ENCODE measurements at places on chromosomes 3 and 15.

DNA sequence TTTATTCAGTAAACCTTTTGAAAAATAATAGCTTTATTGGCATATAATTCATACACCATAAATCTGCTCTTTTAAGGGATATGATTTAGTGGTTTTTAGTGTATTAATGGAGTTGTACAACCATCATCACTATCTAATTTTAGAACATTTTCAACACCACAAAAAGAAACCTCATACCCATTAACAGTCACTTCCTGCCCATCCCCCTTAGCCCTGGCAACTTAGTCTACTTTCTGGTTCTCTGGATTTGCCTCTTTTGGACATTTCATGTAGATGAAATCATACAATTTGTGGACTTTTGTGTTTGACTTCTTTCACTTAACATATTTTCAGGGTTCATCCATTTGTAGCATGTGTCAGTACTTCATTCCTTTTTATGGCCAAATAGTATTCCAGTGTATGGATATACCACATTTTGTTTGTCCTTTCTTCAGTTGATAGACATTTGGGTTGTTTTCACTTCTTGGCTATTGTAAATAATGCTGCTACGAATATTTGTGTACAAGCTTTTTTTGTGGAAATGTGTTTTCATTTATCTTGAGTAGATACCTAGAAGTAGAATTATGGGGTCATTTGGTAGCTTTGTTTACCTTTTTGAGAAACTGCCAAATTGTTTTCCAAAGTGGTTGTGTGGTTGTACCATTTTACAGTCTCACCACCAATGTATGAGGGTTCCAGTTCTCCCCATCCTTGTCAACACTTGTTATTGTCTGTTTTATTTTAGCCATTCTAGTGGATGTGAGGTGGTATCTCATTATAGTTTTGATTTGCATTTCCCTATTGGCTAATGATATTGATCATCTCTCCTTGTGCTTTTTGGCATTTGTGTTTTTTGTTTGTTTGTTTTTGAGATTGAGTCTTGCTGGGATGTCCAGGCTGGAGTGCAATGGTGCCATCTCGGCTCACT is 45.8 kb downstream of the SMAD3 start:
- DNase-seq: no peak

- DNase-seq: no peak
Observed at GRCh38 chr3:194313560-194314387, 37.4 kb downstream of the CPN2 start.

- DNase-seq: no peak
Observed at GRCh38 chr3:165770781-165771180, 66.4 kb downstream of the BCHE start.

DNA sequence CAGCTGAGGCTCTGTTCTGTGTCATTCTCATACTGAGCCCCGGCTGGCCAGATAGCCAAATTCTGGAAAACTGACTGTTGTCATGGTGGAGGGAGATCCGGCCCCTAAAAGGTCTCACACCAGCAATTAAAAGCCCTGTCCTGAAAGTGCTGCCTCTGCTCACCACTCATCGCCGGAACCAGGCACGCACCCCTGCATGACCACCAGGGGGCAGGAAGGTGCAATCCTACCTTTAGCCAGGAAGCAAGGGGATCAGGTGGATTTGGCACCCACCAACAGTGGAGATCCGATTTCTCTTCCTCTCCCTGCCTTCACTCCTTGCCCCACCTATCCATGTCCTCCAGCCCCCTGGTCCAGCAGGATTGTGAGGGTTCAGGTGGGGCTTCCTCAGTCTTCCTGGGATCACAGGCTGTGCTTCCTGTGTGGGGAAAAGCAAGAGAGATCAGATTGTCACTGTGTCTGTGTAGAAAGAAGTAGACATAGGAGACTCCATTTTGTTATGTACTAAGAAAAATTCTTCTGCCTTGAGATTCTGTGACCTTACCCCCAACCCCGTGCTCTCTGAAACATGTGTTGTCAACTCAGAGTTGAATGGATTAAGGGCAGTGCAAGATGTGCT is 16.1 kb upstream of the CACNA2D2 start:
- DNase-seq: peak; percentile 49

DNA sequence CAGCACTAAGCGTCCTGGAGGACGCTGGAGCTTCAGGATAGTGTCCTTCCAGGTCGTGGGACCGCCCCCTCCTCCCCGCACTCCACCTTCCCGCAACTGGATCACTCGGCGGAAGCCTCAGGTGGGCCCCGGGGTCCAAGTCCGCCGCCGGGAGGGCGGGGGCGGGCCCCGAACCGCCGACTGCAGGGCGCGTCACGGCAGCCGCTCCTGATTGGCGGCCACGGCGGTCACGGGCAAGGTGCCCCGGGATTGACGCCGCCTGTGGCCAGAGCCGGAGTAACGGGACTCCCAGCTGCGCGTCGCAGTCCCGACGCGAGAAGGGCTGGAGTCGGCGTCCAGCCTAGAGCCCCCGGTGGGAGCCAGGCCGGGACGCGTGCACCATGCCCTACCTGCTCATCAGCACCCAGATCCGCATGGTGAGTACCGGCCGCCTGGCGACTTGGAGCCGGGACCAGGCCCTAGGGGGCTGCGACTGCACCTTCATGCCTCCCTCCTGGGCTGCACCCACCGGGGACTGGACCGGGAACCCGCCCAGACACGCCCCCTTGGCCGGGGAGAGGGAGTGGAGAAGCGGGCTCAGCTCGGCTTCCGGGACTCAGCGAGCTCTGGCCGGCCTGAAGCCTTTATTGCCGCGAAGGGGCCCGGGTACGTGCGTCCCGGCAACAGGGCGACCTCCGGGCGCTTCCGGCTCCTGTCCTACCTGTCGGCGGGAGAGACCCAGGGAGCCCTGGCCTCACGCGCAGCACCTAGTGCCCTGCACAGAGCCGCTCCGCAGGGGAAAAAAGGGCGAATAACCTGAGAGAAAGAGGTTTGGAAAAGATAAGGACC is at the start of gene GCHFR:
Gene GCHFR (plus strand): TSS at position 268 of the 828 bp plus-strand sequence. CDS start 113 bp downstream, at position 381.
- no peak for DNase-seq

DNA sequence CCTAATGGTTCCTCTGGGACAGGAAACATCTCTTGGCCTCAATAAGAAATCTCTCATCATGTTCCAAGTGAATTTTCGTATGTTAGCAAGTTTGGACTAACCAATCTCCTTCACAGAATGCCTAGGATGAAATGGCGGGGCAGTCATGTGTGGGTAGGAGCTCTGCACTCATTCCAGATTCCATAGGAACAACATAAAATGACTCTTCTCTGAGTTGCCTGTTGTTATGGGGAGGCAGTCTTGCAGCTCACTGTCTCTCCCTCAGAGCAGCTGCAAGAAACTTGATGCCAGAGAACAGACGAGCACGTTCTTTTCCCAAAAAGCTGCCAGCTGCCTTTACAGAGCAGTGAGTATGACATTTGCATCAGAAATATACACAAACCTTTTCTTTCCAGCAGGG is 34.1 kb downstream of the SPATA12 start:
- DNase-seq: no peak

DNA sequence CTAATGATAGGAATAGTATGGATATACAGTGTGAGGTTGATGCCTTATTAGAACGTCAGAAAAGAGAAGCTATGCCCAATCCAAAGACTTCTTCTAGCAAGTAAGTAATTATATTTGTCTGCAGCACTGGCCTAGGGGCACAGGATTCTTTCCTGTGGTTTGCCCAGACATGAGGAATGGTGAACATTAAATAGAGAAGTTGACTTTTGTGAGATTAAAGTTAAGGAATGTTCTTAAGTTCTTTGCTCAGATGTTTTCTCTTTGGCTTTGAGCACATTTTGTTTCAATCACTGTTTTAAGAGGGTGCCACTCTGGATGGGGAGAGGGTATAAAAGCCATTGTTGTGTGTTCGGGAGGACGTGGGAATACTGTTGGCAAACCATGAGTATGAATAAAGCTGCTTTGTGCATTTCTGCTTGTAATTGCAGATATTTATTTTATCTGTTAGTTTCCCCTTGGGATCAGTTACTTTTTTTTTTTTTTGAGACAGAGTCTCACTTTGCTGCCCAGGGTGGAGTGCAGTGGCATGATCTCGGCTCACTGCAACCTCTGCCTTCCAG is 8.3 kb downstream of the KIF23 start:
- no peak for DNase-seq

DNA sequence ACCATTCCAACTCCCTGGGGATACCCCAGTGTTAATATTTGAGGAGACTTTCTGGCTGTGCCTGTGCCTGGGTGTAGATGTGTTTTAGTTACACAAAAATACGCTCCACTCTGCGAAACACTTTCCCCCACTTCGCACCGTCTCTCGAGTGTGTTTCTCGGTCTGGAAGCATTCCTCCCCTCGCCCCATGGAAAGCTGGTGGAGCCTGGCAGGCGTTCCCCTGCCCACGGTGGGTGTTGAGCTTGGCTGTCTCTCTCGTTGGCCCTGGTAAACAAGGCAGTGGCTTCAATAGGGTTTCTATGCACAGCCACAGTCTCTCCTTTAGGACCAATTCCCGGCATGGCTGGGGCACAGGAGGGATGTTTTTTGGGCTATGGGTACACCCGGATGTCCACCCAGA is 19.3 kb downstream of the IQSEC1 start:
- DNase-seq: no peak

GRCh38 chr3:128197855-128198254 is 44.6 kb downstream of the EEFSEC start:
- no peak for DNase-seq

DNA sequence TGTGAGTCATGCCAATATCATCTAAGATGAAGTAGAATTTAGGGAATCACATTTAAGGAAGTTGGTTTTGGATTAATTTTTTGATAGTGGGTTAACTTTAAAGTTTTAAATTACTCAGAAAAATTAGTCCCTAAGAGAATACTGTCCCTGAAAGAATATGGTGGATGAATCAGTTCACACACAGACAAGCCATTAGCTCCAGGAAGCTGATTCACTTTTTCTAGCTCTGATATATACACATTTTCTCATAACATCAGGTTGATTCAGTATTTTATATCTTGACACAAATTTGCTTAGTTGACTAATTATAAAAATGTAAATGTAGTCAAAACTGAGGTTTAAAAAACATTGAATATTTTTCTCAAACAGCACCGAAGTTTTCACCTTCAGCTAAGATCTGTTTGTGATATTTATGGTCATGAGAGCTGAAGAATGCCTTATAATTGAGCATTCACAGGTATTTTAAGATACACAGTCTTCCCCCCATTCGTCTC is 55.1 kb downstream of the MYH15 start:
- DNase-seq: no peak

DNA sequence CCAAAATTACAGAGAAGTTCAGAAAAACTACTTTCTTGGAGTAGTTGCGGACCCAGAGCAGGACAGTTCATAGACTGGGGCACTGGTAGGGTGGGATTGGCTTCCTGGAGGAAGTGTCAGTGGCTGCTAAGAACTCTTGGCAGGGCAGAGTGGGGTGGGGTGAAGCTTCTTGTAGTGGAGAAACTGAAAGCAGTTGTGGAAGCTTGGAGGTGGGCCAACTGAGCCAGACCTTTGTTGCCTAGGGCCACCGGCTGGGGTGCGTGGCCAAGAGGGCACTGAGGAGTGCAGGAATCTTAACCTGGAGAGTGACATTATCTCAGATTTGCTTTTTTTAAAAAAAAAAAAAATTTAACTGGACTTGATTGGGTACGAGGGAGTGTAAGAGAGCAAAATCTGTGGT is 3.1 kb downstream of the KAT2B start:
- no peak for DNase-seq

GRCh38 chr15:75925440-75925839 is 21.8 kb downstream of the FBXO22 start:
- no peak for DNase-seq

- DNase-seq: no peak
Observed at GRCh38 chr3:174347474-174348138, 511.5 kb upstream of the NAALADL2 start.

- no peak for DNase-seq
Observed at GRCh38 chr3:49124991-49125670, 4.5 kb upstream of the USP19 start.

DNA sequence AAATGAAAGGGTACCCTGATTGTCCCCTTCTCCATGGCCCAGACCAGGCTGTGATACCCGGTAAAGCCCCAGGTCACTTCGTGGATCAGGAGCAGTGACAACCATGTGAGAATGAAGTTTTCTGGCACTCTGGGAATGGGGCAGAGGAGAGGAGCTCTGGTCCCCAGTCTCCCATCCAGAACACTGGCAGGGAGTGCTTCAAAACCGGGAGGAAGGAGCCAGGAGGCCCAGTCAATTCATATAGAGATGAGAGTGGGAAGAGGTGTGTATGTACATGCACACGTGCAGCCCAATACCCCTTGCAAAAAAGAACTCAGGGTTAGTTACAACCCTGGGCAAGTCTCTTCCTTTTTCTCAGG is 101.4 kb upstream of the TLE3 start:
- DNase-seq: no peak
